A673 (cell line): ENCODE measurements at places on chromosomes 1 and 21.

- DNase-seq: peak; percentile 78
Observed at GRCh38 chr1:111769517-111770146, 13.9 kb downstream of the DDX20 start.

GRCh38 chr21:45326169-45326851, 38.6 kb upstream of the POFUT2 start:
- DNase-seq: peak; percentile 41

GRCh38 chr1:13456904-13457532, 46.8 kb downstream of the PRAMEF20 start:
- no peak for DNase-seq

DNA sequence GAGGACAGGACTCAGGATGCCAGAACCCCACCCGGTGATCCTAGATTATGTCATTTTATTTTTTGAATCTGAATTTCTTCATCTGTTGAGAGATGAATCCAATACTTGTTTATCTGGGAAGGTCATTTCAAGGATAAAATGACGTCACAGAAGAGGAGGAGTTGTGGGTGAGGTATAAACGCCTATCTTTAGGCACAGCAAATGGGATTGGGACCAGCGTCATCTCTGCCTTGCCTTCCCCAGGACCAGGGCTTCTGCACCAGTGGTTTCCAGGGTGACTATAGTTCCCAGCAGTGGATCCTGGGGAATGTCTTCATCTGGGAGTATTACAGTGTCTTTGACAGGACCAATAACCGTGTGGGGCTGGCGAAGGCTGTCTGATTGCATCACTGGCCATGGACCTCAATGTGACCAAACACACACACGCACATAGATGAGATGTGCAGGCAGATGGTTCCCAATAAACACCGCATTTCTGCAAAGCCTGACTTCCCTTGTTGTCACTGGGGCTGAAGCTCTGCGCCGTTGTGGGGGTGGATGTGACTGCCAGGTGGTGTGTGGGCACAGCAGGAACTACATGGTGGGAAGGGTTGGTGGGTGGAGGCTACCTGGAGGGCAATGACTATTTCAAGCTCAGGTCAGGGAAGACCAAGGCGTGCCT, 28.1 kb downstream of the KCNA10 start:
- DNase-seq: no peak
